ENCODE measurements at places on chromosomes 4 and X. TPM values are rescaled to one million over a fixed set of nuclear protein-coding genes. Genes with fewer than 3 reads are reported as not detected.
A peak's percentile ranks its signal among the peaks of the same experiment; 100 is the strongest.

EPHA5 gene
- total RNA-seq, result 0.12 TPM

NSD2 gene
- 69.6 TPM for total RNA-seq

LRBA gene
- 126 TPM for total RNA-seq

TAF7L gene
- total RNA-seq, result not detected

CT47B1 gene
- total RNA-seq, result not detected

- no peak overlapping the region for H3K4me3 ChIP-seq
- no peaks in the 10 kb centered on the region for H3K4me1 ChIP-seq
- H3K27me3 ChIP-seq, result no peaks in the 10 kb centered on the region
- DNase-seq, result no peak
- no peaks in the 10 kb centered on the region for H3K36me3 ChIP-seq
These were observed 114.3 kb upstream of the EMCN start for GRCh38 chr4:100632163-100632562.

DNA sequence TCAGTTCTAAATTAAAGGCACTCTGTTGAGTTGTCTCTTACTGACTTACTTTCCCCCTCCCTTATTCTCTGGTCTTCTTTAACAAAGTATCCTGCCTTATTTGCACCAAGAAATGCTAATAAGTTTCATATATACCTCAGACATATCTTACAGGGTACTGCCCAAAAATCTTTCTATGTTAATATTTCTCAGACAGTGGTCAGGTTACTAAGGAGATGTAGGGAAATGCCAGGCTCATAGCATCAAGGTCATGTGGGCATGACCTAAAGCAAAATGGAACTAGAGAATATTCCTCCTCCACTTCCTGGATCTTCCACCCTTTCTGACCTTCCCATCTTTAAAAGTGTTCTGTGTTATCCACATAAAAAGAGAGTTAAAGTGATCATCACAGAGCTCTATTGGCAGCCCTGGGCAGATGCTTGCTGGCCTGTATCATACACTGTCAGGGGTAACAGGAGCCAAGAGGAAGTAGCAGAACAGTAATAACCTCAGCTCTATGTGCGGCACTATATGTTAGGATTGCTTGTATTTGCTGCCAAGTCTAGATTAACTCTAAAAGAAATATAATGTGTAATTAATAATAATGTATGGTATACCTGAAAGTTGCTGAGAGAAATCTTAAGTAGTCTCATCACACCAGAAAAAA lies 74.3 kb downstream of the IQCM start:
- no peak overlapping the region for H3K27ac ChIP-seq
- DNase-seq, result no peak
- no peaks in the 10 kb centered on the region for H3K36me3 ChIP-seq
- no peak overlapping the region for H3K4me3 ChIP-seq
- no peaks in the 10 kb centered on the region for H3K4me1 ChIP-seq

DNA sequence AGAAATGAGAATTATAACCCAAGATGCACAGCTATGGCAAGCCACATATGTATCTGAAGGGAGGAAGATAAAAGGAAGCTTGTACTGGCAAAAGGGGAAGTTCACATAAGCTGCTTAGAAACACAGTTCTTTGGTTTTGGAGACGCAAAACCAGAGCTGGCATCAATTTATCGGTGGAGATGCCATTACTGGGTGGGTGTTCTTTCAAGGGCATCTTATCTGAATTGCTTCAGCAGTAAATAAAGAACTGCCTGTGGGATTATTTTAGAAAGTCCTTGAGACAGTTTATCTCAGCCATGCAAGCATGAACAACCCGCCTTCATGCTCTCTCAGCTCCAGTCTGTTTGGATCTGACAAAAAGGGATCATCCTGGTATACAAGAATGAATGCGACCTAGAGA lies 60.8 kb downstream of the DDX60 start:
- no peak overlapping the region for H3K4me3 ChIP-seq
- H3K27me3 ChIP-seq, result no peaks in the 10 kb centered on the region
- no peak overlapping the region for H3K27ac ChIP-seq
- no peaks in the 10 kb centered on the region for H3K36me3 ChIP-seq
- H3K4me1 ChIP-seq, result peaks cover 6% of the 10 kb centered on the region

GRCh38 chr4:71369536-71369935 lies 30.7 kb downstream of the SLC4A4 start:
- H3K27ac ChIP-seq, result no peak overlapping the region
- no peaks in the 10 kb centered on the region for H3K4me1 ChIP-seq
- H3K4me3 ChIP-seq, result no peak overlapping the region
- H3K36me3 ChIP-seq, result no peaks in the 10 kb centered on the region
- DNase-seq, result no peak
- H3K27me3 ChIP-seq, result no peaks in the 10 kb centered on the region

DNA sequence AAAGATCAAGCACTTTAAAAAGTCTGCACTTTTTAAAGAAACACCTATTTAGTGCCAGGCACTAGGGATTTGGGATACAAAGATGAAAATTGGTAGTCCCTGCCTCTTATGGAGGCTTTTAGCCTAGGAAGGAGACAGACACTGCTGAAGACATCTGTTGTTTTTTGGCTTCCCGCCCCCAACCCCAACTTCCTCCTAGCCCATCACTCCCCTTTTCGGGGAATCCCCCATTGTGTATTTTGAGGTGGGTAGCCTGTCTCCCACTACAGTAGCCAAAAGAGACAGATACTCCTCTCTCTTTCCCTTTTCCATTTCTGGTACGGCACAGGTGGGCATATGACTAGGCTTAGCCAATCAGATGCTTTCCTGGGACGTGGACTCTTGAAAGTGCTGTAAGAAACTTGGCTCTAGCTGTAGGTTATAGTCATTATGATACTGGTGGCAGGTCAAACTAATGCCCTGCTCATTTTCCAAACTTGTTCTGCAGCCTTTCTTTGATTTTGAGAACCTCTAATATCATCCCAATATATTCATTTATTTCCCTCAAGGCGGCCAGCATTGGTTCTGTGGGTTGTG lies 194.6 kb upstream of the RBPJ start:
- H3K36me3 ChIP-seq, result no peaks in the 10 kb centered on the region
- H3K4me1 ChIP-seq, result no peaks in the 10 kb centered on the region
- H3K27me3 ChIP-seq, result no peaks in the 10 kb centered on the region
- no peak overlapping the region for H3K27ac ChIP-seq
- no peak overlapping the region for H3K4me3 ChIP-seq
- DNase-seq, result no peak

DNA sequence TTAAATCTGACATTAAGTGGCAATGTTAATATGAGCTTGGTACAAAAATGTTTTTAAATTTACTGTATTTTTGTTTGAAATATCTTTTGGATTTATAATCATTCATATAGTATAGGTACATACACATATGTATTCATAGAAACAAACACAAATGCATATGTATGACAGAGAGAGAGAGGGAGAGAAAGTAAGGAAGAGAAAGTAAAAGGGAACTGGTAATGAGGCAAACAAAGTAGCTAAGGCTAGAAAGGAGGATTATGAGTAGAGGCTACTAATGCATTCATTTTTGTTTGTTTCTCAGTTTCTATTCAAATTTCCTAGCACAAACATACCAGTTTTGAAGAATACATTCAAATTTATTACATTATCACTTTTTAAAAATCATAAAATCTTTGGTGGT lies 132.4 kb downstream of the GLRA3 start:
- no peaks in the 10 kb centered on the region for H3K27me3 ChIP-seq
- no peak overlapping the region for H3K27ac ChIP-seq
- no peaks in the 10 kb centered on the region for H3K36me3 ChIP-seq
- DNase-seq, result no peak
- H3K4me1 ChIP-seq, result no peaks in the 10 kb centered on the region

- H3K4me3 ChIP-seq, result no peak overlapping the region
- H3K27me3 ChIP-seq, result no peaks in the 10 kb centered on the region
- no peaks in the 10 kb centered on the region for H3K36me3 ChIP-seq
- no peaks in the 10 kb centered on the region for H3K4me1 ChIP-seq
These were observed 82.7 kb downstream of the SORCS2 start for GRCh38 chr4:7275067-7275466.

GRCh38 chrX:16103625-16104024 lies 19.7 kb upstream of the GRPR start:
- H3K36me3 ChIP-seq, result no peaks in the 10 kb centered on the region
- DNase-seq, result no peak
- H3K4me3 ChIP-seq, result no peak overlapping the region
- no peak overlapping the region for H3K27ac ChIP-seq
- no peaks in the 10 kb centered on the region for H3K4me1 ChIP-seq

GRCh38 chr4:41072021-41072777 lies 142.1 kb downstream of the APBB2 start:
- no peak overlapping the region for H3K4me3 ChIP-seq
- no peak for DNase-seq
- H3K36me3 ChIP-seq, result no peaks in the 10 kb centered on the region
- peaks cover 29% of the 10 kb centered on the region for H3K4me1 ChIP-seq

DNA sequence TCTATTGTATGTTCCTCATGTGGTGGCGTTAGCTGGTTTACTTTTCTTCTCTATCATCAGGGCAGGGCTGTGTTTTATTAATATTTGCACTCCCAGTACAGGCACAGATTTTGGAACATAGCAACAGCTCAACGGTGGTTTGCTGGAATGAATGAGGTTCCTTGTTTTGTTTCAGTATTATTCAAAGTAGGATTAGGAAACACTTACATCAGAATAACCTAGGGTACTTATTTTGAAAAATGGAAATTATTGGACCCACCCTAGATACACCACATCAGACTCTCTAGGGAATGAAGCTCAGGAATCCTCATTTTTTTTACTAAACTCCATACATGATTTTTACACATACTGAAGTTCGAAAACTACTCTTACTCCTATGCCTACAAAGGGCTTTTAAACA lies 108.8 kb upstream of the ENPEP start:
- no peaks in the 10 kb centered on the region for H3K36me3 ChIP-seq
- H3K27ac ChIP-seq, result no peak overlapping the region
- DNase-seq, result no peak
- no peaks in the 10 kb centered on the region for H3K4me1 ChIP-seq
- H3K4me3 ChIP-seq, result no peak overlapping the region

DNA sequence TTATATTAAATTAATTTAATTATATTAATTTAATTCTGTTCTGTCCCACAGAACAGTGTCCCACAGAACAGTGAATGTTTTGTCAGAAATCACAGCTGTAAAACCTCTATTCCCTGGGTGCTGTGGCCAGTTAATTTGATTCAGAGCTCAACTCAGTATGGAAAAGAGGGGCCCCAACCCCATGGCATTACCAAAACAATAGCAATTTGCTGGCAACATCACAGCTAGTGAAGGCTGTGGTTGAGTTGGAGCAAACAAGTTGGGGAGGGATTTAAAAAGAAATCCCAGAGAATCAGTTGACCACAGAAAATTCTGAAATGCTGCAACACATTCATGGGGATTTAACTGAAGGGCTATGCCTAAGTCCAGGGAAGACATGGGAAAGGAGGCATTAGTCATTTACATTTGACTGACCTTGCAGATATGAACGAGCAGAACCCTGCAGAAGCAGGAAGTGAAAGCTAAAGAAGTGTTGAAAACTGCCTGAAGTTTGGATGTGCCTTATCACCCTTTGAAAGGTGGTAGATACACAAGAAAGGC lies 30.1 kb downstream of the PDHA2 start:
- H3K4me1 ChIP-seq, result no peaks in the 10 kb centered on the region
- no peak overlapping the region for H3K4me3 ChIP-seq
- H3K27me3 ChIP-seq, result no peaks in the 10 kb centered on the region
- H3K27ac ChIP-seq, result peak overlapping the region; percentile 39
- peaks cover 9% of the 10 kb centered on the region for H3K36me3 ChIP-seq
- peak; percentile 36 for DNase-seq

- peak; percentile 34 for DNase-seq
- H3K27ac ChIP-seq, result peak overlapping the region; percentile 93
- peaks cover 14% of the 10 kb centered on the region for H3K4me1 ChIP-seq
- no peak overlapping the region for H3K4me3 ChIP-seq
- H3K27me3 ChIP-seq, result no peaks in the 10 kb centered on the region
These were observed 21.9 kb upstream of the ZNF81 start for GRCh38 chrX:47814851-47815250.

- H3K36me3 ChIP-seq, result no peaks in the 10 kb centered on the region
- peak; percentile 62 for DNase-seq
- H3K4me1 ChIP-seq, result peaks cover 24% of the 10 kb centered on the region
- H3K27me3 ChIP-seq, result no peaks in the 10 kb centered on the region
- H3K27ac ChIP-seq, result no peak overlapping the region
These were observed 150.6 kb downstream of the SPATA18 start for GRCh38 chr4:52201715-52202114.

DNA sequence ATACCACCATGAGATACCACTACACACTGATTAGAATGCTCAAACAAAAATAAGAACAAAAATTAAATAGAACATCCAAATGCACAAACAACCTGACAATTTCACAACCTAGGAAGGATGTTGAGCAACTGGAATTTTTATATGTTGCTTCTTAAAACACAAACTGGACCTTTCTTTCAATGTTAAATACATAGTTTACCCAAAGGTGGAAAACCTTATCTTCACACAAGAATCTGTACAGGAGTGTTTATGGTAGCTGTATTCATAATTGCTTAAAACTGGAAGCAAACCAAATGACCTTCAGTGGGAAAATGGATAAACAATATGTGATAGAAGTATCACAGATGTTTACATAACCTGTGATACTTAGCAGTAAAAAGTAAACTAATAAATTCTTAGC lies 573.8 kb downstream of the MAGEB5 start:
- H3K27me3 ChIP-seq, result no peaks in the 10 kb centered on the region
- no peak overlapping the region for H3K27ac ChIP-seq
- H3K4me3 ChIP-seq, result no peak overlapping the region
- DNase-seq, result no peak
- H3K4me1 ChIP-seq, result no peaks in the 10 kb centered on the region

All from GM23338 (cell line).